ENCODE measurements at places on chromosomes 6 and 20.

- no peak for DNase-seq
Measured at GRCh38 chr6:57216235-57217101, 5.6 kb downstream of the RAB23 start.

- no peak for DNase-seq
Measured at GRCh38 chr20:4305091-4305490, 289.7 kb upstream of the RNF24 start.

- DNase-seq = no peak
Measured at GRCh38 chr6:57108691-57109090, 18.7 kb downstream of the ZNF451 start.

DNA sequence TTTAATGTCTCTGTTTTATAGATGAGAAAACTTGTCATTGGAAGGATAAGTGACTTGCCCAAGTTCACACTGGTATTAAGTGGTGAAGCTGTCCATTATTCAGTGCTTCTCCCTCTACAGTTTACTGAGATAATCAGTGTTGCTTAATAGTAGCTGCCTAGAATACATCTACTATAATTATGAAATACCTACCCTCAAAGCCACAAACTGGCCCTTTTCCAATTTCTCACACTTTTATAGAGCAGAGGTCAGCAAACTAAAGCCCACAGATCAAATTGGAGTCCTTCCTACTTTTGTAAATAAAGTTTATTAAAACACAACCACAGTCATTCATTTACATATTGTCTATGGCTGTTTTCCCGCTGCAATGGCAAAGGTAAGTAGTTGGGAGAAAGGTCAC is 73.5 kb downstream of the EYS start:
- no peak for DNase-seq

DNA sequence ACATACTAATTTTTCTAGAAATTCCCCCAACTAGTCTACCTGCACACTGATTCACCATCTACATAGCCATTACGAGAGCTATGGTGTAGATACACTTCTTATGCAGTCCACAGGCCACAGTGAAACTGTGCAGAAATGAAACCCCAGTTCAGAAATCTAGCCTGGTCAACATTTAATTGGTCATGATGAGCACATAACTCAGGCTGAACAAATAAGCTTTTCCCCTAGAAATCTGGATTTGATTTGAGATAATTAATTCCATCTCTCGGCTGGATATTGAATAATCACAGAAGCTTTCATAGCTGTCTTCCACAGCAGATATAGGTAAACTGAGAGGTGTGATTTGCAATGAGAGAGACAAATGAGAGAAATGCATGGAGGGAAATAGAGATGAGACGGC is 22.6 kb upstream of the TINAG start:
- DNase-seq = no peak

DNA sequence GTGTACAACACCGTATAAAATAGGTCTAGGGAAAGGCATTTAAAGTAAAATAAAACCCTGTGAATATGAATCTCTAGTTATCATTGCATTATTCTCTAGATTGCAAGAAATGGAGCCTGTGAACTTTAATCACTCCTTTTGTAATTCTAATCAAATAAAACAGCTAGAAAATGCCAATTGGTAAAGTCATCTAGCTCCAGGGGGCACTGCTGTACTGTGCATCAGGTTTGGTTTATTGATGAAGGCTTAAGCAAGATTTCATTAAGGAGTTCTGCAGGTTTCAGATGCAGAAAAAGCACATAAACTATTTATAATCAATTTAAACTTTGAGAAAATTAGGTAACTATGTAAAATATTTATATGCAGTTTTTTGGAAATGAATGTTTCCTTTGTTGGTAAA is 645.0 kb downstream of the PHF3 start:
- DNase-seq = peak; percentile 55

GRCh38 chr6:135181333-135182070 is 394 bp downstream of the MYB start:
- peak; percentile 16 for DNase-seq

GRCh38 chr6:129331450-129332138 is 378.4 kb downstream of the ARHGAP18 start:
- DNase-seq = no peak

GRCh38 chr6:89045011-89045387 is 35.6 kb upstream of the PNRC1 start:
- no peak for DNase-seq

- DNase-seq = no peak
Measured at GRCh38 chr20:37516811-37517750, 4.0 kb upstream of the NNAT start.

DNA sequence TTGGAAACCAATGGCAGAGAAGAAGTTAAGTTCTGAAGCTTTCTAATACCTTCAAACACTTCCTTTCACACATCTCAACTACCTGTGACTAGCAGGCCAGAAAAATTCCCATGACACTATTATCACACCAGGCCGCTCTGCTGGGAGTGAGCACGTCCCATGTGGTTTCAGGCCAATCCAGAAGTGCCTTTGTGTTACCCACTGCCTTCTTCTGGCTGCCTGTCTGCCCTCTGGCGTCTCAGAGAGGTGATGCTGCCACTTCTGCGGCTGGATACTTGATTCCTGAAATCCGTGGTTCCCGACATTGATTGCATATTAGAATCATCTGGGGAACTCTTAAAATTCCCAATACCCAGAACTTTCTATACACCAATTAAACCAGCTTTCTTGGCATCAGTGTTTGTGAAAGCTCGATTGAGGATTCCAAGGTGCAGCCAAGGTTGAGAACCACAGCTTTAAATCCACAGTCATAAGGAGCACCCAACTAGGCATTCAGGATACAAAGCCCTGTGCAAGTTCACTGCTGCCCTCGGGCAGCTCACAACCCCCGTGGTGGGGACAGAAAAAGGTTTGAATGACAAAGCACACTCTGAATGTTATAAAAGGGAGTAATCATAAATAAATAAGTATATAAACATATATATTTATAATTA is 65.6 kb downstream of the STMND1 start:
- peak; percentile 52 for DNase-seq

- no peak for DNase-seq
Measured at GRCh38 chr6:27038498-27038897, 209.0 kb upstream of the PRSS16 start.

GRCh38 chr6:73644030-73644429 is 9.8 kb downstream of the SLC17A5 start:
- no peak for DNase-seq

DNA sequence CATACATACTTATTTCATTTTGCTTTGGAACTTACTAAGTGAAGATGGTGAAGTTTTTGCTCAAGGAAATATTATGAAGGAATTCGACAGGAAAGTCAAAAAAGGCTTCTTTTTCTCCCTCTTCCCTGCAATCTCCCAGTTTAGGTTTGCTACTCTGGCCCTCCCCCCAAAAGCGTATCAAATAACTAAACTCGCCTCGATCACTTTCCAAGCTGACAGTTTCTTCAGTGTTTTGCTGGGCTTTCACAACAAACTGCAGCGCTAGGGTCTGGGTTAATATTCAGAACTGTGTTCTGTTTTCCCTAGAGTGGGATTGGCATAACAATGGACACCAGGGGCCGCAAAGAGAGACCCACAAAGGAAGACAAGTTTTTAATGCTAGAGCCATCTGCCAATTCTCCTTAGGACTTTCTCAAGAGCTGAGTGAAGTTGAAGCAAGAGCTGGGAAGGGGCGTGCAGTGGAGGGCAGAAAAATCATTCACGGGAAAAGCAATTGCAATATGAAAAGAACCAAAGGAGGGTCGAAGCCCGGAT is 57.8 kb downstream of the ATP9A start:
- DNase-seq = no peak

GRCh38 chr6:22709803-22710202 is 140.4 kb downstream of the HDGFL1 start:
- DNase-seq = no peak

GRCh38 chr20:31861135-31861384 is 9.3 kb downstream of the DUSP15 start:
- no peak for DNase-seq

DNA sequence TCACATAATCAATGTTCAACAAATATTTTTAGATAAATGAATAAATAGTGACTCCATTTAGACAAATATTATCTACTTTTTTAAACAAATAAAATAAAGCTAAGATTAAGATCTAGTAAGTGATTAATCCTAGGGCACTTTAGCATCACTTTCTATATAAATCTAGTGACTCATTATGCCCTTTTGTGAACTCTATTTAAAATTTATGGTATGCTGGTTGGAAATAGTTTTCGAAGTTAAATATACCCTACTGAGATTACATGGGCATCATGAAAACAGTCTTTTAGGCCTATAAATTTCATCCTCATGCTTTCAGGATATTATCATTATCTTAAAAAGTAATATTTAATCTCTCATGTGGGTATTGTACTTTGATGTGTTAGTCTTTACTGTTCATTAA is 140.4 kb upstream of the UFL1 start:
- DNase-seq = no peak

DNA sequence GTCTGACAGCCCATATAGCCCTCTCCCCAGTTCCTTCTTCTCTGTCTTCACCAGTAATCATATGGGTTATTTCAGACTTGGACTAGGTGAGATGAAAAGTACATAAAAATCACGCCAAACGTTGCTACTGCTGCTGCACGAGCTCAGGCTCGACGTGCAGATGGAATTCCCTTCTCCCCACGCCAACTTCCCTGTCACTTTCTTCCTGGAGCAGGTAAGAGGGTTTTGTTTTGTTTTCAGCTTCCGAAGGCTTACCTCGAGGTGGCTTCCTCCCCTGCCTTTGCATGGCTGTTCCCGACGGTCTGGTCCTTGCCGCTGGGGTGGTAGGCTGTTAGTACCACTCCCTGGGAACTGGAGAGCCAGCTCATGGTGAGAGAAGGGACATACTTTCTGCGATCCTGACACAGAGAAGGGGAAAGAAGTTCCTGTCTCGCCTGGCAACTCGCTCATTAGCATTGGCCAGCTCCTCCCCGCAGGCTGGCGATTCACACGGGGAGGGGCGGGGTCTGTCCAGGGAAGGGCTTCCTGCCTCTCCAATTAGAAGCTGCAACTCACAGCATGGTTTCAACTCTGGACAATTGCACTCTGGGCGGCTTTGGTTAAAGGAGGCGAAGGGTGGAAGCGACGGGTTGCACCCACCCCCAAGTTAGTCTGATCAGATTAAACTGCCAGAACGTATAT is at the start of gene ARHGAP18:
Gene ARHGAP18 (minus strand): TSS at position 409 of the 681 bp plus-strand sequence. CDS start 41 bp downstream, at position 368.
- DNase-seq = peak; percentile 87

- DNase-seq = no peak
Measured at GRCh38 chr20:24796236-24796635, 152.8 kb upstream of the CST7 start.

- DNase-seq = no peak
Measured at GRCh38 chr6:87504441-87504840, 31.7 kb downstream of the SLC35A1 start.

DNA sequence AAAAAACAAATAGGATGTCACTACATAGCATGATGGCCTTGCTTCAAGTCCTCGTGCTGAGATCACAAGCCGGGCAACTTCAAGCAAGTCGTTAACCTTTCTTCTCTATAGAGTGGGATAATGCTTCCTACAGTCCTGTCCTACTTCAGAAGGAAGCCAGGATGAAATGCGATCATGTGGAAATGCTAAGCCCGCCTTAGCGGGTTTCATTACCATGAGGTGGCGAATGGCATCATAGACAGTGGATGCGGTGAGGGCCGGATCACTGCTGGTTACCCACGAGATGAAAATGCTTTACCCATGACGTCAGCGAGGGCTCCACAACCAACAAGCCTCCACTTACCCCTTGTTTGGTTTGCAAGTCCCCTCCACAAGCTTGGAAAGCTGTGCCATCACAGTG is 206.4 kb downstream of the TBXT start:
- no peak for DNase-seq

DNA sequence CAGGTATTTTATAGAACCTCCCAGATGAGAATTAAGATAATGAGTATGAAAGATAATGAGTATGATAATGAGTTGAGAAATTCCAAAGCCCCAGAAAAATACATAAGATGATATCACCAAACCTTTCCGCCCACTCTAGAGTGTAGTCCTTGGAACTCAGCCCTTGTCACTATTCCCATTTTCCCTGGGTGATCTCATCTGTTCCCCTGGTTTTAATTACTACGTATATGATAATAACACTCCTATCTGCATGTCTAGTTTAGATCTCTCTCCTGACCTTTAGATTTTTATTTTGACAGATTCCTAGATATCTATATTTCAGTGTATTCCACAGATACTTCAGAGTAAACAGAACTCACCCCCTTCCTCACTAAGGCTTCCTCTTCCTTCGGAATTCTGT is 51.0 kb upstream of the ASIP start:
- no peak for DNase-seq

DNA sequence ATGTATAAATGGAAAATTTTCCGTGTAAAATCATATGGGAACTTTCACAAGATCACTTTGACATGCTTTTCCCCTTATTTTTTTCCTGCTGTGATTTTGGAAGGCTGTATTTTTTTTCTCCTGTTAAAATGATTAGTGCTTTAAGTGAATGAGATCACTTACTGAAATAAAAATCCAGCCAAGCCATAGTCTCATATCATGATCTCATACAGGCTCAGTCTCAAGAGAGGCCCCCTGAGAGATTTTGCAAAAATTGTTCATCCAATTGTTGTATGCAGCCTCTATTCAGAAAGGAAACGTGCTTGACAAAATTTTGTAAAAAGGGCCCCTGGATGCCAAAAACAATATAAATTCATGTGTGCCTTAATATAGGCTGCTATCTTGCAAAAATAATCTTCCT is 528.2 kb downstream of the HDGFL1 start:
- DNase-seq = no peak

DNA sequence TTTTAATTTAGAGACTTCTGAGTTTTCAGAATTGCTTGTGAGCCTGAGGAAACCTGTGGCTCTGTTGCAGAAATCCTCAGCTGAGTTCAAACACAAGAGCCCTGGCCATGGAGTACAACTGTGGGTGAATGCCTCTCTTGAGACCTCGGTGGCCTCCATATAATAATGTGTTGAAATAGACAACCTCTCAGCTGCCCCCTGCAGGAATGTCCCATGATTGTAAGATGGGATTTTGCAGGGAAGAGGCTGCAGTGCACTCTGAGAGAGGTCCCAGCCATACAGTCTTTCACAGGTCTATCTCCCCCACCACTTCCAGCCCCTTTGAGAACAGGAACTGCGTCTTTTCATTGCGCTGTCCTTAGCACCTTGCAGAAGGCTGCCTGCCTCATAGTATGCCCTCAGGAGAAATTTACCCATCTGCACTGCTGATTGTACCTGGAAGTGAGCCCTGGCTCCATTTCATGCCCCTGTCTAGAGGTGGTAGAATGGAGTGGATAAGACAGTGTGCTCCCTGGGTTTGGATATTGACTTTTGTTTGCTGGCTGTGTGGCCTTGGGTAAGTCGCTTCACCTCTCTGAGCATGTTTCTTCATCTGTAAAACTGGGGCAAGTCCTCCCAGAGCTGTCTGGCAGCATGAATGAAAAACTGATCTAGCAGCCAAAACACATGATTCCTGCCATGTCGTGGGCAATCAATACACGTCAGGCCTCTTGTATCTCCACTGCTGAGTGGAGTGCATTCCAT is 16.8 kb upstream of the CDH22 start:
- peak; percentile 62 for DNase-seq

- DNase-seq = no peak
Measured at GRCh38 chr20:63802469-63803240, 28.4 kb downstream of the ZBTB46 start.

DNA sequence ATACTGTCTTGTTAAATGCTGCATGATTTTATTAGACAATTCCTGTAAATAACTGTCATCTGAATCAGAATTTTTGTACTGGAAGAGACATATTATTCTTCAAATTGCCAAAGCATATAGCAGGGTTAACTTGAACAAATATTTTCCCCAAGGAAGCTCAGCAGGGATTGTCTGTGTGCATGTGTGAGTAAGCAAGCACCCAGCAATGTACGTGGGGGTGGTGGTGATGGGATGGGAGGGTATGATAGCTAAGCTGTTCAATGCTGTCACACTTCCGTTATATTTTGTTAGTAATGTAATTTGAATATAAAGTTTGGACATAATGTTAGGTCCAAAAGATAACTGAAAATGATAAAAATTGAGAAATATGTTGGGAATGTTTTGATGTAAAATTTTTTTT is 118.1 kb downstream of the MYB start:
- no peak for DNase-seq

Measured in BE2C (cell line).